ENCODE measurements at places on chromosomes 7 and 10. TPM values are rescaled to one million over a fixed set of nuclear protein-coding genes. Genes with fewer than 3 reads are reported as not detected.
A peak's percentile ranks its signal among the peaks of the same experiment; 100 is the strongest.

DNA sequence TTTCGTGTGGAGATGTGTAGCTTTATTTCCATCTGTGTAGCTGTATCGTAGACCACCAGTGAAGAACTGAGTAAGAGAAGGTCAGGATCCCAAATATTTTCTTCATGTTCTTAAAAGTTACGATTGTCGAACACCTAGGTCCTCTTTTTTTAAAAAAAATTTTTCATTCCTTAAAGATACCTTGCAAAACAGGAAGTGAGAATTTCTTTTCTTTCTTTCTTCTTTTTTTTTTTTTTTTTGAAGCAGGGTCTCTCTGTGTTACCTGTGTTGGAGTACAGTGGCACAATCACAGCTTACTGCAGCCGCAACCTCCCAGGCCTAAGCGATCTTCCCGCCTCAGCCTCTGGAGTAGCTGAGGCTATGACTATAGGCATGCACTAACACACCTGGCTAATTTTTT lies 60.8 kb downstream of the PHTF2 start:
- no peaks in the 10 kb centered on the region for H3K27me3 ChIP-seq
- H3K4me1 ChIP-seq = no peaks in the 10 kb centered on the region
- H3K4me3 ChIP-seq = no peak overlapping the region
- no peak for DNase-seq

GRCh38 chr7:144786522-144786921 lies 49.3 kb downstream of the TPK1 start:
- peak; percentile 23 for DNase-seq
- H3K36me3 ChIP-seq = no peaks in the 10 kb centered on the region
- H3K27ac ChIP-seq = no peak overlapping the region
- no peaks in the 10 kb centered on the region for H3K27me3 ChIP-seq

DNA sequence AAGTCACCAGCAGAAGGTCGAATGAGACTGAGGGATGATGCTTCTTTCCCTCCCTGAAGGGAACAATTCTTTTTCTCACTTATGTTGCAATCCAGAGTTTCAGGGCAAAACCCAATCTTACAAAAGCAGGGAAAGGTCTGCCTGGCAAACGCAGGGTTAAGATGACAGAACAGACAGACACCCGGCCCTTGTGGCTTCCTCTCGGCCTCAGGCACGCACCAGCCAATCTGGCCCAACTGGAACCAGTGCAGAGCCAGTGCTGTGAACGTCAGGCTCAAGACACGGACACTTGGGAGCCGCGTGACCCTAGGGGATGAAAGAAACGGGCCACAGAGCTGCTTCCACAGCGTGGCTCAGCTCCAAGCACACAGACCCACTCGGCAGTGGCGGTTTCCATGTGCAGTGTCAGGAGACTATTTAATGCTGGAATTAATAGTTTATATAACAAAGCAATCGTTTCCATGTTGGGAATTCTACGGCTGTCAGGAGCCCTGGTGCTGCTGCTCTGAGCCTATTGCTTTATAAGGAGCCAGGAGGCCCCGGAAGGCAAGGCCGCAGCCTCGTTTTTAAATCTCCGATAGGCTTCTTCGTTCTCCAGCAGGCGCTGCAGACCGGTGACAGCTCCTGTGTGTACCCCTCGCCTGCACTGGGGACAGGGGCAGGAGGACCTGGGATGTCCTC lies 198.4 kb downstream of the DIP2C start:
- no peaks in the 10 kb centered on the region for H3K4me1 ChIP-seq
- DNase-seq = no peak
- H3K36me3 ChIP-seq = no peaks in the 10 kb centered on the region
- H3K27me3 ChIP-seq = peaks cover 17% of the 10 kb centered on the region

GRCh38 chr10:58513188-58514110 lies 777 bp downstream of the BICC1 start:
- H3K36me3 ChIP-seq = no peaks in the 10 kb centered on the region
- H3K27ac ChIP-seq = peak overlapping the region; percentile 89
- H3K27me3 ChIP-seq = no peaks in the 10 kb centered on the region
- peak; percentile 73 for DNase-seq

GRCh38 chr10:92156874-92157773 lies 133.8 kb downstream of the CPEB3 start:
- H3K27ac ChIP-seq = no peak overlapping the region
- no peaks in the 10 kb centered on the region for H3K4me1 ChIP-seq
- no peaks in the 10 kb centered on the region for H3K27me3 ChIP-seq
- H3K36me3 ChIP-seq = no peaks in the 10 kb centered on the region
- no peak overlapping the region for H3K4me3 ChIP-seq

- DNase-seq = no peak
- peaks cover 95% of the 10 kb centered on the region for H3K36me3 ChIP-seq
- no peak overlapping the region for H3K4me3 ChIP-seq
- no peaks in the 10 kb centered on the region for H3K4me1 ChIP-seq
Measured at GRCh38 chr7:99392046-99392445, 16.4 kb downstream of the PDAP1 start.

Gene FEZF1
- not detected for total RNA-seq

Gene RARRES2
- total RNA-seq = not detected

Gene ST8SIA6
- 0.52 TPM for total RNA-seq

Gene CABCOCO1
- not detected for total RNA-seq

Gene EEPD1
- total RNA-seq = 0.37 TPM

Gene TET1
- not detected for total RNA-seq

Gene TMEM106B
- 41.7 TPM for total RNA-seq
